ENCODE measurements at places on chromosomes 5 and 9. TPM values are rescaled to one million over a fixed set of nuclear protein-coding genes. Genes with fewer than 3 reads are reported as not detected.

The ASS1 gene
- total RNA-seq: 29.1 TPM

The IL17B gene
- not detected for total RNA-seq

DNA sequence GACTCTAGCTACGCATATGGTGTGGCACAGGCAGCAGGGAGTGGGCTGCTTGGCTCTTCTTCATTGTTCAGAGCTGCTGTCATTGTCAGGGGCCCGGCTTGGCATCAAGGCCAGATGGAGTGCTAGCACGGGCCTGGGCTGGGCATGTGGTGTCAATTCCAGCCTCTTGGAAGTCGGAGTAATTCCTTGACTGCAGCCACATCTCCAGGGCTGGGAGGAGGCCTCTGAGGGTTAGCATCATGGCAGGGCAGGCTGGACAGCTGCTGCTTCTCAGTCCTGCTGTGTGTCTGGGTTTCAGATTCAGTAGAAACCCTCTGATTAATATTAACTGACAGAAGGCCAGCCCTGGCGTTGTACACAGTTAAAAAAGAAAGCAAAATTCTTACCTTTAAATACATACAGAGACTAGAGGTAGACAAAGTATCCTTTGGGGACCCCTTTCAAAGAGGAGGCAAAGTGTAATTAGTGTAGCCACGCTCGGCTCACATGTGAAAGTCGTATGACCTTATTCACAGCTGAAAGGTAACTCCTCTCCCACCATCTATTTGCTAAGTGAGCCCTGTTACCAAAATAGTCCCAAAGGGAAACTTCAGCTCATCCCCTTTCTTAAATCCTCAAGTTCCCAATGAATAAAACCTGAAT is 126.4 kb downstream of the DOCK2 start:
- no peak overlapping the region for H3K4me3 ChIP-seq
- H3K27me3 ChIP-seq: peaks cover 32% of the 10 kb centered on the region
- H3K36me3 ChIP-seq: no peaks in the 10 kb centered on the region
- H3K27ac ChIP-seq: no peak overlapping the region
- DNase-seq: no peak
- H3K4me1 ChIP-seq: peaks cover 9% of the 10 kb centered on the region

DNA sequence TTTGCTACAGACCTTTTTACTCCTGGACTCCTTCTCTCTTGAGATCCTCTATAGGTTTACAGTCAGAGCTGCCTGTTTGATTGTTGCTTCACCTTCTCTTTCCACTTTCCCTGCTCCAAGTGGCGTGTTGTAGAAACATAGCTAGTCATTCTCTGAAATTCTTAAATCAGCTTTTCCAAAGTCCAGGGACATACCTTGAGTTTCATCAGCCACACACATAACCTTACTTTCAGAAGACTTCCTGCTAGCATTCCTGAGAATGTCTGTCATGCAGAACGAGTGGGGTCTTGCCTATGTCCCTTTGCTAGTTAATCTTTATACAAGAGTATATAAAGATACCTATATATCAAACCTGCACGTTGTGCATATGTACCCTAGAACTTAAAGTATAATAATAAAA is 230.3 kb upstream of the ZNF462 start:
- H3K27ac ChIP-seq: no peak overlapping the region
- no peak overlapping the region for H3K4me3 ChIP-seq
- no peaks in the 10 kb centered on the region for H3K4me1 ChIP-seq
- DNase-seq: no peak

DNA sequence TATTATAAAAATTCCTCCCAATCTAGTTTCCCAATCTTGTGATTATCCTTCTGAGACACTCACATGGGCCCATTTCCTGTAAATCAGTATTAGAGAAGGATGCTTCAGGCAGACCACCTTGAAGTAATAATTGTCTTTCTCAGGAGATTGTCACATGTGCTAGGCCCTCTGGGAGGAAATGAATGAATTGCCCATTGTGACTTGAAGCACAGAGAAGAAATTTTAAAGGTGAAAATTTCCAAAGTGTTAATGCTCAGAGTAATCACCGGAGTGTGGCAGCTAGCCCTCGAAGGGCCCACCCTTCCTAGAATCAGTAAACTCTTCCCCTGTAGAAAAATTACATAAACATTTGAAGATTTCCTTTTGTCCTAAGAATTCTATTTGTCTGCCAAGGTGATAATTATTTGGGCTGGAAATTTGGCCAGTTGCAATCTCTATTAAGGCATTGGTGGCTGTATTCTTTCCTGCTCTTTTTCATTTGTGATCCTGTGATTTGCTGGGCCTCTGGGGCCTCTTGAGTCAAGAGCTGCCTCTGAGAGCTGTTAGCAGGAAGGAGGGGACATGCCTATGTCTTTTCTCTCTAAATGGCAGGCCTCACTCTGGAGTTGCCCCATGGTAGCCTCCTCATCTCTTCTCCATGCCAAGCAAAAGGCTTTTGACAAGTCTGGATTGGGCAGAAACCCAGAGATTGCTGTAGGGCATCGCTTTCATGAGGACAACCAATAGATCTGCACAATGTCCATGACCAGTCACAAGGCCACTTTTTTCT is 371.5 kb upstream of the ACTBL2 start:
- H3K27ac ChIP-seq: no peak overlapping the region
- H3K27me3 ChIP-seq: no peaks in the 10 kb centered on the region
- H3K36me3 ChIP-seq: no peaks in the 10 kb centered on the region

GRCh38 chr5:142929587-142929986 is 159.4 kb downstream of the ARHGAP26 start:
- DNase-seq: no peak
- no peak overlapping the region for H3K4me3 ChIP-seq
- H3K4me1 ChIP-seq: peaks cover 34% of the 10 kb centered on the region
- peaks cover 3% of the 10 kb centered on the region for H3K36me3 ChIP-seq

The S1PR3 gene
- 9.3 TPM for total RNA-seq

The KLHL3 gene
- 7.5 TPM for total RNA-seq

- no peaks in the 10 kb centered on the region for H3K27me3 ChIP-seq
Observed at GRCh38 chr9:123597876-123598556, 242.0 kb downstream of the CRB2 start.

GRCh38 chr5:173829826-173830225 is 58.3 kb upstream of the CPEB4 start:
- H3K36me3 ChIP-seq: peaks cover 7% of the 10 kb centered on the region
- peaks cover 30% of the 10 kb centered on the region for H3K4me1 ChIP-seq
- peaks cover 3% of the 10 kb centered on the region for H3K27me3 ChIP-seq
- H3K27ac ChIP-seq: peak overlapping the region; percentile 30
- no peak overlapping the region for H3K4me3 ChIP-seq

DNA sequence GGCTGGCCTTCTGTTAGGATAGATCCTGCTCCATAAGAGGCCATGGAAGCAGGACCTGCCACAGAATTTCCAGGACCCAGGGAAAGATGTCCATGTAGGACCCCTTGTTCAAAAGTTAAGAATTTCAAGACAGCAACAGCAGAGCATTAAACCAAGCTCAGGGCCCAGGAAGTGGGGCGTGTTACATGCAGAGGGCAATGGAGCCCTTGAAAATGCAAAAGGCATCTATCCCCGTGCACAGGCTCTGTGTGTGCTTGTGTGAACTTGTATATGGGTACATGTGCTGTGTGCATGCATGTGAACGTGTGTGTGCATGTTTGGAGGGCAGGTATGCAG is 14.4 kb upstream of the NKD2 start:
- H3K27me3 ChIP-seq: peaks cover 4% of the 10 kb centered on the region
- H3K4me3 ChIP-seq: no peak overlapping the region
- H3K4me1 ChIP-seq: peaks cover 27% of the 10 kb centered on the region
- no peaks in the 10 kb centered on the region for H3K36me3 ChIP-seq

The LHX6 gene
- total RNA-seq: 10.0 TPM

The IFNA2 gene
- not detected for total RNA-seq

DNA sequence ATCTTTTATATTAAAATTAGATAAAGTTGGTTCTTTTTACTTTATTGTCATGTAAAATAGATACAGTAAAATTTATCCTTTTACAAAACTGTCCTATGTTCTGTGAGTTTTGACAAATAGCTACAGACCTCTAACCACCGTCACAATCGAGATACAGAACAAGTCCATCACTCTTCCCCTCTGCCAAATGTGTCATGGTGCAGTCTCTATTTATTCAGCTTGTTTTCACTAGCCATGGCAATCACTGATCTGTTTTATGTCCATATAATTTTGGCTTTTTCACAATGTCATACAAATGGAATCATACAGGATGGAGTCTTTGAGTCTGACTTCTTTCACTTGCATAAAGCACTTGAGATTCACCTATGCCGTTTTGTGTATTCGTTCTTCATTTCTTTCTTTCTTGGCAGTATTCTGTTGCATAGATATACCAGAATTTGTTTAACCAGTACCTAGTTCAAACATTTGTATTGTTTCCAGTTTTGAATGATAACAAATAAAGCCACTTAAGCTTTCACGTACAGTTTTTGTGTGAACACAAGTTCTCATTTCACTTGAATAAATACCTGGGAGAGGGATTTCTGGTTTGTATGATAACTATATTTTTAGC is 273.2 kb upstream of the MPDZ start:
- H3K27me3 ChIP-seq: no peaks in the 10 kb centered on the region
- no peaks in the 10 kb centered on the region for H3K36me3 ChIP-seq
- no peak overlapping the region for H3K4me3 ChIP-seq
- H3K4me1 ChIP-seq: peaks cover 11% of the 10 kb centered on the region

DNA sequence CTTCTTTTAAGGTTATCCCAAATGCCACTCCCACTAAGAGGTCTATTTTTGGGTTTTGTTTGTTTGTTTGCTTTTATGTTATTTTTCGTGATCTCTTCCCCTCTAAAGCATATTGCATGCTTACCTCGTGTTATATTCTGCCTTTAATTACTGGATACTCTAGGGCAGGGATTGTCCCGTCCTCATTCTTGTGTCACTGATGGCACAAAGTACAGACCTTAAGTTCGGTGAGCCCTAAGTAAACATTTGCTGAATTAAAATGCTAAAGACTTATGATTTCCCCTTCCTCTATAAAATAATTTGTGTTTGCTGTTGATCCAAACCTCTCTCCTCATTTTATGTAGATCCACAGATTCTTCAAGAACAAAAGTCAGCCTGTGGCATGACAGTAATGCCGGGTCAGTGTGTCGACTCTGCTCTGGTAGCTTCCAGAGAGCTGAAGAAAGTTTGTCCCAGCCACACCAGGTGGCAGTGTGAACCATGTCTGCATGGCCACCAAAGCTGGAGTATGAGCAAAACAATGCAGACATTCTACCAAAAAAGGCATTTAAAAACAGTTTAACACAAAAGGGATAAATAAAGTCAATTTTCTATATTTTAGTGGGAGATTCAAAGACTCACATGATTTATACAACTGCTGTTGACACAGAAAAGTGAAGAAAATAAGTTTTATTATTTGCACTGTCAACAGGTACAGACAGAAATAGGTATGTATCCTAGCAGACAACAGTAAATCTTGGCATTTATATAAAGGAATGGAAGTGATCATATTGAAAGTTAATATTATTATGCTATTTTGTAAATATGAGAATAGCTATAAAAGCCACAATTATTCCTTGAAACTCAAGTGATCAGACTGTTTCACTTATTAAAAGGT is 17.9 kb upstream of the POC5 start:
- H3K36me3 ChIP-seq: no peaks in the 10 kb centered on the region
- no peak for DNase-seq
- H3K27ac ChIP-seq: no peak overlapping the region
- H3K4me1 ChIP-seq: no peaks in the 10 kb centered on the region
- H3K27me3 ChIP-seq: peaks cover 4% of the 10 kb centered on the region
- no peak overlapping the region for H3K4me3 ChIP-seq

The TMEM174 gene
- not detected for total RNA-seq

DNA sequence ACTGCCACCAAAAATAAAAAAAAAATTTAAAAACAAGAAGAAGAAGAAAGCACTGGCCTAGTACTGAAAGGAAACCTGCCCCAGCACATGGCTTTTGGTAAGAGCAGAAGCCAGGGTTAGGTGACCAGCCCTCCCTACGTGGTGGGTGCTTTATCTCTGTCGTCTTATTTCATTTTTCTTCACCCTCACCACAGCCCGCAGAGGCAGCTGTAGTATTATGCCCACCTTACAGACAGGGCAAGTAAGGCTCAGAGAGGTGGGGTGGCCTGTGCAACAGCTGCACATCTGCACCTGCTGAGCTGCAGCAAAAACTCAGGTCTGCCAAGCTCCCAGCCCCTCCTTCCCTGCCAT is 140.8 kb upstream of the LMX1B start:
- H3K27ac ChIP-seq: no peak overlapping the region
- H3K4me3 ChIP-seq: no peak overlapping the region
- peaks cover 3% of the 10 kb centered on the region for H3K27me3 ChIP-seq
- peaks cover 30% of the 10 kb centered on the region for H3K4me1 ChIP-seq
- DNase-seq: no peak
- H3K36me3 ChIP-seq: peaks cover 8% of the 10 kb centered on the region

The CAMK4 gene
- total RNA-seq: 15.6 TPM

DNA sequence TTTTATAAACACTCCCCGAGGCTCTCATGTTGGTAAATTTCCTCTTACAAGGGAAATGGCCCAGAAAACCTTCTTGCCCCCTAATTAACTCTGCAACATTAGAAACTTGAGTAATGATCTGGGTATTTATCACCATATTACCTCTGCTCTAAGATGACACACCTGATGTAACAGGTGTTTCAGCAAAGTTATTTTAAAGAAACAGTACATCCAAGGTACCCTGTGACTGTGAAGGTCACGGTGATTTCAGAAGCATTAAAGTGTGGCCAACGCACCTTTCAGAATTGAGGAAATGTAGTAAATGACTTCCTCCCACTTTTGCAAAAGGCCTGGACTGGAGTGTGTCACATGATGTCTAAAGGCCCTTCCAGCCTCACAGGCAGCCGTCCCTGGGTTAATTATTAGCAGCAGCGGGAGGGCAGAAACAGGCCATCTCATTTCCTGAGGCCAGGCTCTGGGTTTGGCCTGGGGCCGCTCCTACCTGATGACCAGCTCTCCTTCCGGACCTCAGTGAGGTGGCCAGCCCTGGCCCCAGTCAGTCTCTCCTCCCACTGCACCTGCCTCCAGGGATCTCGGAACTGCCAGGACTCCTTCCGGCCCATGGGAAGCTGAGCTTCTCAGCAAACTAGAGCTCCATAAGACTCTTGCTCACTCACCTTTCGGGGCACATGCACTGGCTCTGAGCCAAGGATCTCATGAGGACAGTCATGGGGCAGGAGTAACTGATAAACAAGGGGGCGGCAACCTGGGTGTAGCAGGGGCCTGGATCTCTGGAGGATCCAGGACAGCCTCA is 20.7 kb downstream of the PTPN3 start:
- H3K36me3 ChIP-seq: no peaks in the 10 kb centered on the region
- no peaks in the 10 kb centered on the region for H3K27me3 ChIP-seq
- DNase-seq: no peak
- peak overlapping the region; percentile 53 for H3K4me3 ChIP-seq
- H3K27ac ChIP-seq: peak overlapping the region; percentile 77
